ENCODE measurements at places on chromosomes 16 and 17.

GRCh38 chr16:64416216-64417005 is 705.5 kb downstream of the CDH11 start:
- no peak for DNase-seq

DNA sequence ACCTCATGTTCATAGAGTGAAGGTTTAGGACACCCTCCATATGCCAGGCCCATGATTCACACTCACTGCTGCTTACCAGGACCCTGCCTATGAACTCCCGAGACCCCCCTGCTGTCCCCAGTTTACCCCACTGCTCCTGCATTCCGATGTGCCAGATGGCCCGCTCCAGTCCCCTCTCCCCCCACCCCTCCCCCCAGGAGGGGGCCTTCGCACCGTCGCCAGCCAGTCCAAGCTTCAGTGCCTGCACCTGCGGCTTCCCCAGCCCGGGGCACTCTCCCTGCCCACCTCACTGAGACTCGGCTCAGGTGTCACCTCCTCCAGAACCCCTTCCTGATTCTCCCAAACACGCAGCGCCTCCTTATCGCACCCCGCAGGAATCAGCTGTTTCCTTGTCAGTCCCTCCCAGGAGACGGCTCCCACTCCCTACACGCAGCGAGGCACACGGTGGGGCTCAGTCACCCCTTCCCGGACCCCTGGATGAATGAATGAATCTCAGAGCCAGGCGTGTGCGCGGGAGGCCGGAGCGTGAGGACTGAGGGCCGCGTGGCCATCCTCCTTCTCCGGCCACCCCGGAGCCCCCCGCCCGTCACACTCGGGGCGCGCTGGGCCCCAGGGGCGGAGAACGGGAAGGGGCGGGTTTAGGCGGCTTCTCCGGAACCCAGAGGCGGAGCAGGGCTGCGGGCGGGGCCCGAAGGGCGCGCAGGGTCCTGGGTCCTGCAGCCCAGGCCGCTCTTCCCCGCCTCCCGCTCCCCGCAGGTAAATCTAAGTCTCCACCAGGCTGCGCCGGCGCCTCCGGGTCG is 1.6 kb downstream of the MYO1C start:
- DNase-seq = peak; percentile 84

DNA sequence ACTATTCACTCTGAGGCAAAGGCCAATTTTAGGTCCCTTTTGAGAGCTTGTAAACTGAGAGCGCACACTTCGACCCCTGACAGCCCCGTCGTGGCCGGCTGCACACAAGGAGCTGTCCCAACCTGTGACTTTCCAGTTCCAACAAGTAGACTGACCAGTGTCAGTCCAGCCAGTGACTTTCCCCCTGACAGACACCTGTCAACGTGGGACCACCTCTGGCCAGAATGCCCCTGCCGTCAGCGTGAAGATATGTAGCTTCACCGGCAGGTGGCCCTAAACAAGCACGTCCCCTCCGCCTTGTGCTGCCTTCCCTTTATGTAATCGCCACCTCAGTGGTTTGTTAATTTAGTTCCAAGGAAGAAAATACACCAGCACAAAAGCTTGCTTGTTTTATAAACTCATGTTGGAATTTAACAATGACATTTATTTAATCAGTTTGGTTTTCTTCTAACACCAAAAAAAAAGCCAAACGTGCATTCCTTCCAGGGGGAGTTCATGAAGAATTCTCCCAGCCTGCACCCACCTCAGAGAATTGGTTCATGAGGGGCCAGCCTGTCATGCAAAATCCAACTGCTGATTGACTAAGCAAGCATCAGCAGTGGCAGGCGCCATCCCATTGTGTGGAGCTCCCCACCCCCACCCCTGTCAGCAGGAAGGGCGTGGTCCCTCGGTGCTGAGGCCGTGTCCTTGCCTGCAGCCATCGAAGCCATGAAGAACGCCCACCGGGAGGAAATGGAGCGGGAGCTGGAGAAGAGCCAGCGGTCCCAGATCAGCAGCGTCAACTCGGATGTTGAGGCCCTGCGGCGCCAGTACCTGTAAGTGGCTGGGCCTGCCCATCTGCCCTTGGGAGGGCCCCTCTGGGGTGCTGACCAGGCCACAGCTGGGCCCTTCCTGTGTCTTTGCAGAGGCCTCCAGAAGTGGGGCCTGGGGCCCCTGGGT is 33.9 kb downstream of the PLD6 start:
- no peak for DNase-seq

DNA sequence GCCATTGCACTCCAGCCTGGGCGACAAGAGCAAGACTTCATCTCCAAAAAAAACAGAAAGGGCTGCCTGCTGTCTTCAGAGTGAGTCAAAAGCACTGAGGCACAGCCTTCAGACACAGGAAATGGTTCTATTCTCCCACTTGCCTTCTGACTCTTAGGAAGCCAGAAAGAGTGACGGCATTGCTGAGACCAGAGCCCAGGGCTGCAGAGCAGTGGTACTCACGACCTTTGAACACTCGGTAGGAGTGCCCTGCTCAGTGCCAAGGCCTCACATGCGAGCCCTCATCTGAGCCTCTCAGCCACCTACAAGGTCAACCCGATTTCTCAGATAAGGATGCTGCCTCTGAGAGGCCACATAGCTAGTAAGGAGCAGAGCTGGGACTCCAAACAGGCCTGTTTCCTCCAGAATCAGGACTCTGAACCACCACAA is 3.5 kb upstream of the ITGAE start:
- peak; percentile 50 for DNase-seq

GRCh38 chr16:87585442-87586200 is 16.7 kb upstream of the JPH3 start:
- no peak for DNase-seq

GRCh38 chr17:34434052-34434451 is 71.0 kb upstream of the CCL1 start:
- DNase-seq = no peak

- DNase-seq = no peak
Observed at GRCh38 chr16:46783800-46784199, 35.7 kb upstream of the MYLK3 start.

DNA sequence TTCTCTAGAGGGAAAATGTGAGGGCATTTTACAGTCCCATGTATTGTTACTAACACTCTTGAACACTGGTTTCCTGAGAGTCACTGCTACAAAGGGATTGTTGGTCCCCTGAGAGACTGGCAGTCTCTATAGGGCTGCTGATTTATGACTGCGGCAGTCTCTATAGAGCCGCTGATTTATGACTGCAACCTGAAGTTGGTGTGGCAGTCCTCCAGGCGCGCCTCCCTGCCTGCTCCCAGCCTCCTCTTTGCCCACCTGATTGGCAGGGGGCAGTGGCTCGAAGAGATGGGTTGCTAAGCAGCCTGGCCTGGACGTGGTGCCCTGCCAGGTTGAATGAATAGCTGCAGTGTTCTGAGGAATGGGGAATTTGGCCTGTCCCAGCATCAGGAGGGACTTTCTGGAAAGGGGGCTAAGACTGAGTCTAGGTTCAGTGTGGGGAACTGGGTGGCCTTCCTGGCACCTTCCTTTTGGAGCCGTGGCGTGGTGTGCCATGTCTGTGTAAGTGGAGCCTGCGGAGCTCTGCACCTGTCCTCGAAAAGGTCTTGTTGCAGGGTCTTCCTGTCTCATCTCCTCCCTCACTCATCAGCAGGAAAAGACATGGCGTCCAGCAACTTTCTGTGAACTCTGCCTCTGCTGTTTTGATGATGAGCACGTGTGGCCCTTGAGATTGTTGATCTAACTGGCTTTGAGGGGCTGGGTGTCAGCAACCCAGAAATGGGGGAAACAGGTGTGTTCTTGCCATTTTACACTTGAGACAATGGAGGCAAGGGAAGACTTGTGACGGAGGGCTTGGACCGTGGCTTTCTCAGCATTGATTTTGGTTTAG is 24.9 kb downstream of the SAP30BP start:
- no peak for DNase-seq

GRCh38 chr17:73189417-73190099 is 3.3 kb upstream of the COG1 start:
- DNase-seq = peak; percentile 95

GRCh38 chr17:9370467-9370866 is 205.2 kb downstream of the STX8 start:
- peak; percentile 40 for DNase-seq

DNA sequence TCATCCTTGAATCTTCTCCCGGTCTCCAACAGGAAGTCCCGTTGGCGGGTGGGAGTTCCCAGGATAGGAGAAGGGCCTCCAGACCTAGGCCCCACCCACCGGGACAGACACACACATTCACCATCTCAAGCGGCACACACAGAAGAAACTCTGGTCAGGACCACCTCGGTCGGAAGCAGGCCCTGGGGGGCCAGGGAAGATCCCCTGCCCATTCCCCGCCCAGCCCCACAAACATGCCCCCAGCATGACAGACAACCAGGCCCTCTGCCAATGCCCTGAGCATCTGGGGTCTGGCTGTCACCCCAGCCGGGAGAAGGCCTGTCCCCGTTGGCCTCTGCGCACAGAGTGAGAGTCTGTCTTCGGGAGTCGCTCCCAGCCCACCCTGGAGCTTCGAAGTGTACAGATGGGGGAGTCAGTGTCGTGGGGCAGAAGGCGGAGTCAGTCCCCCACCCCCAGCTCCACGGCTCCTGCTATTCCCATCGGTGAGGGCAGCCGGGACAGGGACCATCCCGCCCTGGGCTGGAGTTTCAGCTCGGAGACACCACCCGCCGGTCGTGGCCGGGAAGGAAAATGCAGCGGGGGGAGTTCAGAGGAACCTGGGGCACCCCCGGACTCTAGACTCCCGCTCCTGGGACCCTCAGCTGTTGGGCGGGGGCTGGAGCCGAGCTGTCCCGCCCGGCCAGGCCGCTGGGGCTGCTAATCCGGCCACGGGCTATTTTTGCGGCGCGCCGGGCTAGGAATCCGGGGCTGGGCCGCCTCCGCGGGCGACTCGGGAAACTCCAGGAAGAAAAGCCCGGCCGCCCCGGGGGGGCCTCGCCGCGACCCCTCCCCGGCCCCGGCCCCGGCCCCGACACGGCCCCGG is 660 bp downstream of the RHBDF1 start:
- peak; percentile 97 for DNase-seq

GRCh38 chr17:40472733-40473452 is 28.5 kb downstream of the TNS4 start:
- no peak for DNase-seq

DNA sequence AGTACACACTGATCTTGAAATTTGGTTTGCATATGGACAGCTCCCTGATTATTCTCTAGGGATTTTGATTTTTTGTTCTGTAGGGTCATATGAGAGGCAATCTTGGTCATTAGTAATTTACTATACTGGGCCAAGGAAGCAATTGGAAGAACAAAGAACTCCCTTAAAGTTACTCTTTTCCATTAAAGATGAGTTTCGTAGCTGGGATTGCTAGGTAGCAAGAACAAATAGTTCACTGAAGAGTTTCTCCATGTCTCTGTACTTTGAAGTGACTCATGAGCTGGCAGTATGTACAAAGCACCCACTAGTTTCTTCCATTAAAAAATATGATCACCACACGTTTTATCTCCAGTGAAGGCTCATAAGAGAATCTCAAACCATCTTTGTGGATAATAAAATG is 6.2 kb upstream of the BCAS3 start:
- no peak for DNase-seq

DNA sequence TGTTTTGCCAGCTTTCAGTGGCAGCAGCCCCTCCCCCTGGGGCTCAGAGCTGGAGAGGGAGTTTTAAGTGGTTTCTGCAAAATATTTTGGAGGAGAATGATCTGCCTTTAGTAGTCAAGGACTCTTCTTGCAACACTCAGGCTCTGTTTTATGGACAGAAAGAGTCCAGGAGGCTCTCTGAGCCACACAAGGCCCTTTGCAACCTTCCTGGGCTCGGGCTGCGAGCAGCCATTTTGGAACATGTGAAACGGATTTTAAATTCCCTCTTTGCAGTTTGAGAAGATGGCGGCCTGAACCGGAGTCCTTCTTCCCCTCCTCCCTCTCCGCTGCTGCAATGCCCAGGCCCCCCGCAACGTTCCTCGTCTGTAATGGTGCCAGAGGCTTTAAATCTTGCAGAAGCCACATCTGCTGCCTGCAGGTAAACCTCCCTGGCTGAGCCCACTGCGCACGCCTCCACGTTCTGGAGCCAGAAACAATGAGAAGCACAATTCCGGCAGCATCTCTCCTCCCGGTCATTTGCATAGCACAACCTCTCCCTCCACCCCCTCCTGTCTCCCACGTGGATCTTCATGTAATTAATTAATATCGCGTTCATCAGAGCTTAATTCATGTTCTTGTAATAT is 386.1 kb downstream of the SEC14L1 start:
- DNase-seq = peak; percentile 22

GRCh38 chr16:82761236-82761635 is 134.5 kb downstream of the CDH13 start:
- no peak for DNase-seq

GRCh38 chr17:67326440-67326839 is 39.9 kb downstream of the PSMD12 start:
- DNase-seq = peak; percentile 34

- DNase-seq = no peak
Observed at GRCh38 chr16:86604436-86605193, 26.3 kb downstream of the FOXL1 start.

- DNase-seq = no peak
Observed at GRCh38 chr17:14688134-14688533, 387.3 kb downstream of the HS3ST3B1 start.

GRCh38 chr16:56277075-56277474 is 85.8 kb downstream of the GNAO1 start:
- DNase-seq = peak; percentile 79

DNA sequence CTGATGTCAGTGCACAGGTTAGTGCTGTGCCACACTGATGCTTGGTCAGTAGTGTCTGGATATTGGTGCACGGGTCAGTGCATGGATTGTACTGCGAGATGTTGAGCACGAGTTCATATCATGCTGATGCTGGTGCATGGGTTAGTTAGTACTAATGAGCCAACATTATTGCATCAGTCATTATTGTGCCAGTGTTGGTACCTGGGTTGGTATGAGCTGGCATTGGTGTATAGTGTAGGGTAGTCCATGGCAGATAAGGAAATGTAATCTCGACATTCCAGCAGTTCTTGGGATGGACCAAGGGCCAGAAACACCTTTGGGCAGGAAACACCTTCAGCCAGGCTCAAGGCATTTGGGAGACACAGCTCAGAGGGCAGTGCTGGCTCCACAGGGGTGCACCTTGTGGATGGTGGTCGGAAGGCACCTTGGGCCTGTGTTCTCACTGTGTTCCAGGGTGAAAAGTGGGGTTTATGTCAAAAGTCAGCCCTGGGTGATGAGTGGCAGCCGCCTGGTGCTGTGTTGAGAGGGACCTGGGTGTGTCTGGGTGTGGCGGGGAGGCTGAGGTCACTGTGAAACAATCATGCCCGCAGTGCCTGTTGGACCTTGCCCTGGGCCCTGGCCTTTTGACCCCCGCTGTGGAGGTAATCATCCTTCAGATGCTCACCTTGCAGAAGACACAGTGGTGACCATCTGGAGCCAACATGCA is 100.7 kb upstream of the ZNF469 start:
- no peak for DNase-seq

GRCh38 chr16:220021-220420 is 9.2 kb downstream of the LUC7L start:
- DNase-seq = no peak

- DNase-seq = no peak
Observed at GRCh38 chr16:20799599-20799998, 6.7 kb downstream of the ERI2 start.

DNA sequence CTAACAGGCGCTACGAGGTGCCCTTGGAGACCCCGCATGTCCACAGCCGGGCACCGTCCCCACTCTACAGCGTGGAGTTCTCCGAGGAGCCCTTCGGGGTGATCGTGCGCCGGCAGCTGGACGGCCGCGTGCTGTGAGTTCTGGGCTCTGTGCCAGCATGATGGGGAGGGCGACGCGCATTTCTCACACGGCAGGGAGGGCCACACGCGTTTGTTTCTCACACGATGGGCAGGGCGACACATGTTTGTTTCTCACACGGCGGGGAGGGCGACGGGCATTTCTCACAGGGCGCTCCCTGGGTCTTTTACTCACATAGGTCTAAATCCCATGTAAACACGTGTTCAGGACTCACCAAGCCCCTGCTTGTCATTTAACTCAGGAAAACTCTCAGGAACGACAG is 4.4 kb downstream of the GAA start:
- DNase-seq = peak; percentile 51
